ENCODE measurements at places on chromosomes 3 and 15.

DNA sequence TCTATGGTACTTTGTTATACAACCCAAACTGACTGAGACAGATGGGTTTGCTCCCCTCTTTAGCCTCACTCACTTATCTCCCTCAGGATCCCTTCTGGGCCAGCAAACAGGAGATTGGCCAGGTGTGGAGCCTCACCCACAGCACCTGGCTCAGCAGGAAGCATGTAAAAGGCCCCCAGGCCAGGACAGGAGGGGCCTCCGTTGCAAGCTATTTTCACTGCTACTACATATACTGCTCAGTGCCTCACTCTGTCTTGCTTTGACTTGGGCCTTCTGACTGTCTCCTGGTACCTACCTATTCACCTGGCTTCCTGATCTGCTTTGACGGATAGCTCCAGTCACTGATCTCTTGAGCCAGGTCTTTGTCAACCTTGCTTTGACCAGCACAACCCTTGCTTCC, 20.4 kb upstream of the TPM1 start:
- no peak for ATAC-seq

DNA sequence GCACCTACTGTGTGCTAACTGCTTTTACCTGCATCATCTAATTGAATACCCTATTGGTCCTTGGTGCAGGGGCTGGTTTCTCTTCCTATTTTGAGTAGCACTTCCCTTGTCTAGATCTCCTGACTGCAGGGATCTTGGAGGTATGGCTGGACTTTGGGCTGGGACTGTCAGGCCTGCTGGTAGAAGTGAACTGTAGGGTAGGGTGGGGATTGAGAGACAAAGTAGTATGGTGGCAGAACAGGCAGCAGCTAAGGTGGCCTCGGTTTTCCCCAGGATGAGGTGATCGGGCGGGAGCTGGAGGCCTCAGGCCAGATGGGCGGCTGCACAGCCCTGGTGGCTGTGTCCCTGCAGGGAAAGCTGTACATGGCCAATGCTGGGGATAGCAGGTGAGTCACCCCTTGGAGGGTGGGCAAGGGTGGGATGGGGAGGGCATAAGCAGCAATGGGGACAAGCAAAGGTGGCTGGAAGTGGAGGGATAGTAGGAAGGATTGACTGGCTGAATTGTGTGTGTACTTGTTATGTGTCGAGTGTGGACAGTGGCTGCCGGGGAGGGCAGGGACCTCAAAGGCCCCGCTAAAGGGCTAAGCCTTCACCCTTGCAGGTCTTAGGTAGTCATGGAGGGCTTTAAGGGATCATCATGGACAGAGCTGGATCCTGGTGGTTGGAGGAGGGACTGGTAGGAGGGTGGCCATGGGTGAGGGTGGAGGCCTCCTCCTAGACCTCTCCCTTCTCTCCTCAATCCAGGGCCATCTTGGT, 2.0 kb downstream of the PPM1M start:
- ATAC-seq = no peak

- ATAC-seq = no peak
These were observed 30.2 kb upstream of the CRBN start for GRCh38 chr3:3209714-3210113.

- ATAC-seq = no peak
These were observed 12.8 kb downstream of the PPCDC start for GRCh38 chr15:75036212-75036616.

- peak; percentile 6 for ATAC-seq
These were observed 2.2 kb downstream of the LTF start for GRCh38 chr3:46462511-46462910.

DNA sequence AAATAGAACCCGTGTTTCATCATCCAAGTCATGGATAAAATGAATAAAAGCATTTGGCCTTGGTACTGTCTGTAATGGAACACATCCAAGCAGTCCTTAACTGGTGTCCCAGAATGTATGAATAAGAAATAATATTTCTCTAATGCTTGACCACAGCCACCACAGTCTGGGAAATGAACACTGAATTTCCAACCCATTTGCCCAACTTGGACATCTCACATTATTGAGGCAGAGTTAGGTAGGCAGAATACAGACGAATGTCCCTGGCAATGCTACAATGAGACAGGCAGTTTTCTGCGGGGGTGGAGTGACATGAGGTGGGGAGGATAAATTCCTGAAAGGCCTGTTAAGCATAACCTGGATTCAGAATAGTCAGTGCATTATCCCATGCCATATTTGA, 245.7 kb downstream of the ZIC1 start:
- no peak for ATAC-seq

Measured in stimulated activated memory B cell treated with anti-CD40 and anti-IgM and Interleukin-4, amounts not matched to agents 10 μg/mL and 1 μg/mL and 100 μg/mL, for 72 hours (primary cell).